HS-5 (cell line): ENCODE measurements at places on chromosomes 1 and 21.
A peak's percentile ranks its signal among the peaks of the same experiment; 100 is the strongest.

DNA sequence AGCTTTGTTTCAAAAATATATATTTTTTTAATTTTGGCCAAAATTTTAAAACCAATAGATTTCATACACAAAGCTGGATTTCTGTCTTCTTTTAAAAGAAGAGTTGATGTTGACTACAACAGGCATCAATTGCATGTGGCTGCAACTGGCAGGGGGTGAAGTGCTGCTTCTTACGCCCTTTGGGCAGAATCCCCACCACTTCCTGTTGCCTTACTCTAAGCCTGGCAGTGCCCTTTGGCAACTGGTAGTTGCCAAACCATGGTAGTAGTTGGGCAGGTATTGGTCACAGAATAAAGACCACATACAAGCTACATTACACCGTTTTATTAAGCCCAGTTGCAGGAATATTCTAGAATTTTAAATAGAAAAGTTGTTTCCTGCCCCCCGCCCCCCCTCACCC, 17.0 kb downstream of the LAMC2 start:
- DNase-seq: no peak

GRCh38 chr1:18861082-18861481, 1.6 kb upstream of the TAS1R2 start:
- DNase-seq: no peak

DNA sequence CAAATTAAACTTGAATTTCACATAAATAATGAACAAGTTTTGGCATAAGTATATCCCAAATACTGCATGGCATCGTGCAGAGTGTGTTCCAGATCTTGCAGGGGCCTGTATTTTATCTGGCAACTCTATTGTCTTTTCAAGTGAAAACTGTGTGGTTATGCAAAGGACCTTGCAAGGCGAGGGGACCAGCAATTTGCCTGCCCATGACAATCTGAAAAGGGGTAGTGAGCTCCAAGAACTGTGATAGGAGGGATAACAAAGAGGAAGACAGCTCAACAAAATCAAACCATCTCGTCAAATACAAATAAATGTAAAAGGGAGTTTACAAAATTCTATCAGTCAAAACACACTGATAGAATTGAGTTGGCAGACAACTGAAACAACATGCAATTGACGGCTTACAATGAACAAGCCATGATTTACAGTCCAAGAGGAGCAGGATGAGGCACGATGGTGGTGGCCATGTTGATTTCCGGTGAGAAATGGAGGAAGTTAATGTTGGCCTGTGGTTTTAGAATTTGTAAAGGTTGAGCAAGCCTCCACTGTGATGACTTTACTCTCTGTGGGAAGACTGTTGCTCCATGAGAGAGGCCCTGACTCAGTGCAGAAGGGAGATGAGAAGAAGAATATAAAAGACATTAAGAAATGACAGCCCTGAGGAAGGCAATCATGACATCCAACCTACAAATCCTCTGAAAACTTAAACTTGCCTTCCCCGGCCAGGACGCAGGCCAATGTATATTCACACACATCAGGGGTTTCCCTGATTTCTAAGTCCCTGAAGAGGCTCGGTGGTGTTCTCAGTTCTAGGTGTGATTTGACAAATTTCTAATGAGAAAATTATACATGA, 132.2 kb downstream of the ADSS2 start:
- peak; percentile 86 for DNase-seq

DNA sequence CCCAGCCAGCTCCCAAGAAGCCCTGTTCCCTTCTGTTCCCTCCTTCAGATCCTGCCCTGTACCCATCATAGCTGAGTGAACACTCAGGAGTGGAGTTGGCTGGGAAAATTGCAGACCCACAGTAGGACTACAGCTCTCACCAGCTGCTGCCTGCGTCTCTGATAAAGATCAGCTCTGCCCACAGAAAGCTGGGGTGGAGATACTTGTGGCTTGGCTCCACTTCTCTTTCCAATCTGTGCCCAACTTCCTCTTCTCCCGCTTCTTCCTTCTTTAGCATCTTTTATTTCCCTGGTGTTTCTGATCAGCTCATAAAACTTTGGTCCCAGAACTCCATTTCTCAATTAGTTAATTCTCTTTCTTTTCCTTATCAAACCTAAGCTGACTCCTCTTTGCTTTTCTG, 5.5 kb upstream of the CD1A start:
- no peak for DNase-seq

DNA sequence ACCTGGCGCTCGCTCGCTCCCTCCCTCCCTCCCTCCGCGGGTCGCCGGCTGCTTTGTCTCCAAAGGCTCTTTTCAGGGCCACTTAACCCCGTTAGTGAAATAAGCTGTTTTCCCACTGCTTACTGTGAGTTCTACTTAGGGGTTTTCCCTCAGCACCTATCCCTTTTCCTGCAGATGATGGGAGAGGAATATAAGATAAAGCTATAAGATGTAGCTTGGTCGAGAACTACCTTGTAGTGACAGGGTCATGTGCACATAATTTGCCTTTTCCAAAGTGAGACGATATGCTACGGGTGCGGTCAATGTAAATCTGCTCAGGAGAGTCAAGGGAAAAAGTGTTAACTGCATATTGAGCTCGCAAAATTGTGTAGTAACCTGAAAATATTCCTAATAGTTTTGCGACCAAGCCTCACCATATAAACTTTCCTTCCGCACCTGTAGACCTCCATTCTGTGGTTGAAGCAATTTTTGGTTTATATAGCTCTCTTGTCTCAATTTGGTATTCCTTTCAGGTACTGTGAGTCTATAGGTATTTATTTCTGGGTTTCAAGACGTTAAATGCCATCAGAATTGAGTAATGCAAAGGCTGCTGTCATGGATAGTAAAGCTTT, 55.8 kb upstream of the BOLA1 start:
- no peak for DNase-seq

DNA sequence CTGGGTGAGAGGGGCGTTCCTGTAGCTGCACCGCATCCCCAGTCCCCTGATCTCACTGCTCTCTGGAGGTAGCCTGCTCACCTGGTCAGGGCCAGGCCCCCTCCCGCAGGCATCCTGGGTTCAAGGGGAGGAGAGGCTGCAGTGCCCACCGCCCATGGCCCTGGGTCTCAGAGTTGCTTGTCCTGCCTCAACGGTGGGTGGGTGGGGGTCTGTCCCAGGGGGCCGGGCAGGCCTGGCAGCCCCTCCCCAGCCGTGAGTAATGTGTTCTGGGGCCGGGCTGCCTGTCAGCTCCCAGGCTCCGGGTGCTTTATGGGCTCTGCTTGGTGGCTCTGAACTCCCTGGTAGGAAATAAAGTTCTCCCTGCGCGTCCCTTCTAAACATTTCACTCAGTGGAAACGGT, 126.9 kb downstream of the CASZ1 start:
- no peak for DNase-seq

GRCh38 chr1:192539297-192540092, 36.1 kb upstream of the RGS1 start:
- DNase-seq: peak; percentile 78

DNA sequence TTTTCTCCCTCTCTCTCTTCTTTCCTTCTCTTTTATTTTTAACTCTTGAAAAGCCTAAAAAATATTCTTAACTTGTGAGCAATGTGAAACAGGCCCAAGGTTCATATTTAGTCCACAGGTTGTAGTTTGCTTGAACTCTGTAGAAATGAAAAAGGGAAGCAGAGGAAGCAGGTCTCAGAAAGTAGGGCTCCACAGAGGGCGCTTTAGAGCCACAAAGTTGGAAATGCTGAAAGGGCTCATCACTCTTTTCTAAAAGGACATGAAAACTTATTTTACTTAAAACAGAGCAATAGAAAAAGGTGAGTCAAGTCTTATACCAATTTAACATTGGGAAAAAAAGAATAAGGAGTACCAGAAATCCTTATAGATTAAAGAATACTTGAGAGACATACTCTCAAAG, 247.0 kb downstream of the USP25 start:
- DNase-seq: no peak

DNA sequence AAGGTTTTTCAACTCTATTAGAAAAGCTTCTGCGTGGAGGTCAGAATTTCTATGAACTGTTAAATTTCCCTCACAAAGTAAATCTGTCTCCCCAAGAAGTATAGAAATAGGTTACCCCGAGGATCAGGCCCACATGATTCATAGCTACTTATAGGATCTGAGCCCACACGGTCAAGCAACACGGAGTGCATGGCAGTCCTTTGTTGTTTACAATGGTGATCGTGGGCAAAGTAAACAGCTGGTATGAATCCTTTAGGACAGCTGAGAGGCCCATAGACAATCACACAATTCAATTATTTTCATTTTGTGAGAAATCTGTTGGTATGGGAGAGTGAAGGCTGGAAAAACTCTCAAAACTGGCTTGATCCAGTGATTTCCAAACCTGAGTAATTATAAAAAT, 58.9 kb upstream of the RCOR3 start:
- no peak for DNase-seq

- DNase-seq: no peak
These were observed 175.5 kb downstream of the DENND1B start for GRCh38 chr1:197599789-197600188.

GRCh38 chr1:6619045-6619444, 5.5 kb downstream of the PHF13 start:
- DNase-seq: no peak

- DNase-seq: no peak
These were observed 664.7 kb upstream of the NEGR1 start for GRCh38 chr1:72946903-72947499.

GRCh38 chr1:201229095-201229494, 38.5 kb downstream of the IGFN1 start:
- DNase-seq: no peak

- DNase-seq: no peak
These were observed 3.0 kb upstream of the CEP350 start for GRCh38 chr1:179951383-179952144.

DNA sequence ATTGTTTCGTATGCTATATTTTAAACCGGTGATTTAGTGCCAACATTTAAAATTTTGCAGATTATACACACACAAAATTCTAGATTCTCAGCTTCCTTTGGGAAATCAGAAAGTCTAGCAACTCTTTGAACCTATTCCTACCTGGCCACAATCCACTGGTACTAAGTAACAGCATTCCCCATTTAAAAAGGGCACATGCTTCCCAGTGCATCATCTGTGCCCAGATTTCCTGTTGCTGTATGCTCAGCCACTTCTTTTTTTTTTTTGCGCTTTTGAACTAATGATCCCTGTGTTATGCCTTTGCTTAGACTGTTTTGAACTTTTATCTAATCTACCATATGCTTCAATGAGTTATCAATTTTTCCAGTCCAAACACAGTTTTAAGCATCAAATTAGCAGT, 548.4 kb downstream of the PLPP3 start:
- DNase-seq: no peak

DNA sequence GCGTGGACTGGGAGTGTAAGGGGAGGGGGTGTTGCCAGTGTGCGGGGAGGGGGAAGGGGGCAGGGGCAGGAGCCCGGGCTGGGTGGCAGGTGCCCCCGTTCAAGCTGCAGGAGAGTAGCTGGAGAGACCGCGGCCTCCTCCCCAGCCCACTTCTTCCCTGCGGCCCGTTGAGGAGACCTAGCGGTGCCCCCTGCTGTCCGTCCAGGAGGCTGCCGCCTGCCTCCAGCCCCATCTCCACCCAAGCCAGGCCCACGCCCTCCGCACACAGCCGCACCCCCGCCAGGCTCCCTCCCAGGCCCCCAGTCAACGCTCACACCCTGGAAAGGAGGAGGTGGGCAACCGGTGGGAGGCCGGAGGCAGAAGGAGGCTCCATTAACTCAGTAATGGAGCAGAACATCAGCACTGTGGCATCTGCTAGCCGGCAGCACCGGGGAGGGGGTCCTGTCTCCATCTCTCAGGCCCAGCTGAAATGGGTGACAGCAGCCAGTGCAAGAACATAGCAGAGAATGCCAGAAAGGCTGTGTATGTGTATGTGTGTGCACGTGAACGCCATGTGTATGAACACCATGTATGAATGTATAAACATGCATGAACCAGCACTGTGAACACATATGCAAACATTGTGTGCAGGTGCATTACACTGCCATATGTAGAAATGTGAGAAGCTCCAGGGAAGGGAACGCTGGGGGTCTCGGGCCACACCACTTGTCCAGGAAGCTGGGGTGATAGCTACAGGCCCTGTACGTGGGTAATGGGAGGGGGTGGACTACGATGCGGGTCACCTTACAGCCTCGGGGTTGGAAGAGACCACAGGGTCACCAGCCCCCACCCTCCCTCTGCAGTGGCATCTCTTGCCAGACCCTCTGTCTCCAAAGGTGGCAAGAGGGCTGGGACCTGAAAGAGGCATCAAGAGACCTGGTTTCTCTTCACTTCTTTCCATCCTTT, 84.6 kb downstream of the SYT2 start:
- DNase-seq: no peak

DNA sequence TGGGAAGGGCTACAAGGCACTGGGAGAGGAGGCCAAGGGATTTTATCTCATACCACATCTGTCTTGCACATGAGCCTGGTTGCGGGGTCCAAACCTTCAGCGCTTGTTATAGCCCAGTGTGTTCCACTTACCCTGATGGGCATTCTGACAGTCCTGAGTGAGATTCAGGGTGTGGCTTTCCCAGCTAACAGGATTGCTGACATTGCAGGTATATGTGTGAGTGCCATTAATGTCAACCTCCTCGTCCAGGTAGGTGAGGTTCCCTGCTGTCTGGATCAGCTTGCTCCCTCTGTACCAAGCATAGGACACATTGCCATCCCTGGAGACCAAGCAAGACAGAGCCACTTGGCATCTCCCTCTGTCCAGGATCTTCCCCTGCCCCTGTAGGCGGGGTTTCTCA, 21.6 kb downstream of the CD244 start:
- no peak for DNase-seq

DNA sequence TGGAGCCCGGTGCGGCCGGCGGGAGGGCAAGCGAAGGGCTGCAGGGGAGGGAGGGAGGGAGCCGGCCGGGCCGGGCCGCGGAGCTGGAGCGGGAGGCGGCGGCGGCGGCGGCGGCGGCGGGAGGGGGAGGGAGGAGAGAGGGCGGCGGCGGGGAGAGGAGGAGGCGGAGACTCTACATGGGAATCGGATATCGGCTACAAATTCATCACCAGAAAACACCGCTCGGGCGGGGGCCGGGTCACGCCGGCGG, at the start of gene AKT3:
TSS of gene AKT3 (minus strand) at position 42 of the 250 bp plus-strand sequence. CDS start 7,073 bp downstream, outside the sequence.
- peak; percentile 39 for DNase-seq

- DNase-seq: no peak
These were observed 18.5 kb downstream of the MORN1 start for GRCh38 chr1:2372551-2373490.
